H9 (cell line): ENCODE measurements at places on chromosomes 7 and 10.

DNA sequence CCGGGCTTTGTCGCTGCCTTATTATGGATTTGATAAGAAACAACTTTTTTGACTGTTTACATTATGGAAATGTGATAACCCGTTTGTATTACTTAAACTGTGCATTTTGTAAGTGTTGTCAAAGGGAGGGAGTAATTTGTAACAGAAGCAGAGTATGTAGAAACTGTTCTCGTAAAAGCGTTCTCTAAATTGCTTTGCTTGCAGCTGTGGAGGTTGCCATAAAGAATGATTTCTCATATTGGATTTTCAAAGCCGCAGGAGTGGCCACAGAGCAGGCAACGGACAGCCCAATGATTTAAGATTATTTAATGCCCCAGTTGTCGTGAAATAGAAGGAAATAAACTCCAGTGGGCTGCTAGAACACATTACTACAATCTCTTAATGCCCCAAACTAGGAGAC lies 114.0 kb upstream of the INSYN2A start:
- DNase-seq = no peak

DNA sequence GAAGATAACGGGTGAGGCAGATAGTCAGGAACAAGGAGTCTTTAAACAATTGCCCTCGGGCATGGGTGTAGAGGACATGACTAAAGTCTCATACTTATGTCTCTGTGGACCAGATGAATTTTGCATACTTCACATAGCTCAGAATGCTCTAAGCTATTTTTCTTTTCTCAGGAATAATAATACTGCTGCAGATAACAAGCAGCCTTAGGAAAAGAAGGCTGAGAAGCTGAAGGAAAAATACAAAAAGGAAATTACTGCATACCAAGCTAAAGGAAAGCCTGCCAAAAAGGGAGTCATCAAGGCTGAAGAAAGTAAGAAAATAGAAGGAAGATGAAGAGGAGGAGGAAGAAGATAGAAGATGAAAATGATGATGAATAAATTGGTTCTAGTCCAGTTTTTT lies 13.4 kb upstream of the ERCC6 start:
- DNase-seq = no peak

DNA sequence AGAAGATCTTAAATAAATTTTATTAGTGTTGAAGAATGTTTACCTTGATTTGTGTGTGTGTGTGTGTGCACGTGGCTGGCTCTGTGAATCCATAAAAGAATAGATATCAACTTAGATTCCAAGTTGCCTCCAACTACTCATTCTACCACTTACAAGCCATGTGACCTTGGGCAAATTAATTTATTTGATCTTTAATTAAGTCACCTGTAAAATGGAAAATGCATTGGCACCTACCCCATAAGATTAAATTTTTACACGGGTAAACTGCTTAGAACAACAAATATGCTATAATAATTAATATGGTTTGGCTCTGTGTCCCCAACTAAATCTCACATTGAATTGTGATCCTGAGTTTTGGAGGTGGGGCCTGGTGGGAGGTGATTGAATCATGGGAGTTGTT lies 604.9 kb upstream of the NRG3 start:
- no peak for DNase-seq

DNA sequence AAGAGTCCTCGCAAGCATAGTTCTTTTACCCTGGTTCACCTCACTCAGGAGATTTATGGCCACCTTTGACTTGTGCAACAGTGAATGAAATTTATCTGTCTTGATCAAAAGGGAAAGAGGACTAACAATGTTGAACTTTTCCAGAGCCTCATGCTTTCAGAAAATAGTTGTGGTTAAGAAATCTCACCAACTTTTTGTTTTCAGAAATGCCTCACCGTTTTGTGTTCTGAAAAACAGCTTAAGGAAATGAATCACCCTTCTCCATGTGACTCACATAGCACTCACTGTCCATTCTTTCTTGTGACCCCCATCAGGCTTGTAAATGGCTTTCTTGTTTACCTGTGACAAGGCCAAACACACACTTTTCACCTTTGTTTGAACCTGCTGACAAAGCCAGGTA lies 148.6 kb upstream of the FAM3C start:
- DNase-seq = no peak

DNA sequence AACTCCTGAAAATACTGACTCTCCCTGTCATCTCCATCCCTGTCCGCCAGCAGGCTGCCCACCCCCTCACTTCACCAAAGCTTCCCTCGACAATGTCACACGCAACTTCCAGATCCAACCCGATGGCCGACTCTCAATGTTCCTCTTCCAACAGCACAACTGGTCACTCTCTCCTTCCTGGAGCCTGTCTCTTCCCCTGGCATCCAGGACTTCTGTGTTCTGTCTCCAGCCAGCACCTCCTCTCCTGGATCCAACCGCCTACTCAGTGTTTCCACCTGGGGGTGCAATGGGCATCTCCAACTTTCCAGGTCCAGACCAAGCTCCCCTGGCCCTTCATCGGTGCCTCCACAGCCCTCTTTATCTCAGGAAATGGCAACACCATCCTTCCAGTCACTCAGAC lies 8.6 kb downstream of the CPA5 start:
- no peak for DNase-seq

DNA sequence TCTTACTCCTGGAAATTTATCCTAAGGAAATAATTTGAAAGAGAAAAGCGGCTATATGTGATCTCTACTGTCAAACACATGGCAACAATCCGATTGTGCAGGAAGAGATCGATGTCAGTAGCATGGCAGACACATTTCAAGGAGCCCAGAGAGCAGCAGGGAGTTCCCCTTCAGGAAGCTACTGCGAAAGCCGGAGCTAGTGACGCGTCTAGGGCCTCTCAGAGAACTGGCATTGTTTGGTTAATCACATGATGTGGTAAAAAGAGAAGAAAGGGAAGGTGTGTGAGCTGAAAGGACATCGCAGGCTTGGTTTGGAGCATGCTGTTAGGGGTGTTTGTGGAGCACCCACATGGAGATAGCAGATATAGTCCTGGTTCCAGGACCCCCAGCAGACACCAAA lies 74.9 kb downstream of the BEND7 start:
- DNase-seq = no peak

DNA sequence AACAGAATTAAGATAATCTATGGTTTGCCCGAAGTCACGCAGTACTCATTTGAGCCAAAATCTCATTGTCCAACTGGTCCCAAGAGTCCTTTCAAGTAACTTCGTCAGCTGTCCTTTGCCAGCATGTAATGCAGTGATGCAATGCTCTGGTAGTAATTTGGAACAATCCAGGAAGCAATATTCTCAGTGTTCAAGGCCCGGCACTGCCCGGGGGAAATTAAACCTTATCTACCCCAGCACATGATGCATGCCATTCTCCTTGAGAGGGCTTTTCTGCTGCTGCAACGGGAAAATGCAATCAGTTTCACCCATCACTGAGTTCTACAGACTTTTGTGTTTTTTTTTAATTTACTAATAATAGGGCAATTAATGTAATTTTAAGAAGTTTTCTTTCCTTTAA lies 77.6 kb upstream of the NME8 start:
- DNase-seq = no peak

- peak; percentile 84 for DNase-seq
These were observed 212.9 kb downstream of the CCSER2 start for GRCh38 chr10:84541289-84541637.

- DNase-seq = no peak
These were observed 545.0 kb downstream of the NRG3 start for GRCh38 chr10:82420001-82420400.

DNA sequence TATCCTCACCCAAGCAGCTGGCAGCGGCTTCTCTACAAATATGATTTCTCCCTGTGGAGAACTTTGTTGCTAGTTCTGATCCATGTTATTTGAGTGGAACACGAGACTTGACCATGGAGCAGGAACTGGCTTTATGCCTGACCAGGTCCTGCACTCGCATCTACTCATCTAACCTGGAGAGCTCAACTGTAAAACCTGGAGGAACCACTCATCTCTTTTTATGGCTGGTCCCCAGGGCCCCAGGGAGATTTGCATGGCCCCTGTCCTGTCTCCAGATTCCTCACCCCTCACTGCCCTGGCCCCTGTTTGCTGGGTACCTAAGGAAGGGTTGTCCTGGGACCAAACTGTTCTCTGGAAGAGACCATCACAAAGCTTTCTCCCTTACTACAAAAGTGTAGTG lies 16.0 kb downstream of the TCAF1 start:
- no peak for DNase-seq

GRCh38 chr7:113890331-113891030 lies 28.3 kb downstream of the PPP1R3A start:
- DNase-seq = no peak
